Activated CD4-positive, alpha-beta memory T cell treated with anti-CD3 and anti-CD28 coated beads, Interleukin-2, amount 10 ng/mL, durations not matched to agents 7 days and 5 days (primary cell): ENCODE measurements at places on chromosomes 6 and 20. TPM values are rescaled to one million over a fixed set of nuclear protein-coding genes. Genes with fewer than 3 reads are reported as not detected.

Gene SRSF12
- total RNA-seq = not detected

Gene DNAH8
- 0.05 TPM for total RNA-seq

DNA sequence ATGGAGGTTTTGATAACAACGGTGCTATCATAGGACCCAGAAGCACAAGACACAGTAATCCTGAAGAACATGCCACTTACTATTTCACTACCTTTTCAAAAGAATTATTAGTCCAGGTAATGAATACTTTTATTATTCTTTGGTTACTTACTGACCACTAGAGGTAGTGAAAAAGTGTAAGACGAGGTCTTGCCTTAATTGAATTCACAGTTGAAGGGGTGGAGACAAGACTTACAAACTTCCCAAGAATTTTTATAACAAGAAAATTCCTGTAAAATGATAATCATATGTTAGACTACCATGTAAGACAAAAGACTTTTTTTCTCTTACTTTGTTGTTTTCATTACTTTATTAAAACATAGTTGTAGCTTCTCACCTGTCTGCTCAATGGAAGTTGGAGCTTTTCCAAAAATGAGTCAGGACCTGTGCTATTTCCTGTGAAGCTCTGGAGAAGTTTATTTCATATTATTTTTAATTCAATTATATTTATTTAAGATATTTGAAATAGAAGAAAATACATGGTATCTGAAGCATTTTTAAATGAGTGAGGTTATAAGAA, 52.4 kb downstream of the DOP1A start:
- H3K36me3 ChIP-seq = peaks cover 14% of the 10 kb centered on the region
- no peaks in the 10 kb centered on the region for H3K27me3 ChIP-seq
- H3K27ac ChIP-seq = no peak overlapping the region
- H3K4me1 ChIP-seq = no peaks in the 10 kb centered on the region
- H3K4me3 ChIP-seq = no peak overlapping the region

DNA sequence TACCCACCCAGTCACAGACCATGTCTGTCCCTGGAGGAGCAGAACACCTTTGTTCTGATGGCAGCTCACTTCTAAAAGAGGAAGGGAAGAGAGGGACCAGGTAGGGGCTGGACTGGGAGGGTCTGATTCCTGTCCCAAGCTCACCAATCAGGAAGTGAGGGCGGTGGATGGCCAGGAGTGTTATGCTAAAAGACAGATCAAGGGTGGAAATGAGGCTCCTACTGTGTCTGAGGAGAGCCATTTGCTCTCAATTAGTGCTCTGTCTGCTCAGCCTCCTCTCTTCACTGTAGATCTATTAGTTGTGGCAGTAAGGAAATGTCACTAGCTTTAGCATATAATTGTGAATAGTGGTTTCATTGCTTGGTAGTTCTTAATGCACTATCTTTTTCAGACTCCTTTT, 72.5 kb downstream of the ARMC2 start:
- no peak for DNase-seq
- H3K4me1 ChIP-seq = peaks cover 50% of the 10 kb centered on the region
- H3K27me3 ChIP-seq = peaks cover 68% of the 10 kb centered on the region
- H3K36me3 ChIP-seq = peaks cover 19% of the 10 kb centered on the region
- H3K4me3 ChIP-seq = no peak overlapping the region

DNA sequence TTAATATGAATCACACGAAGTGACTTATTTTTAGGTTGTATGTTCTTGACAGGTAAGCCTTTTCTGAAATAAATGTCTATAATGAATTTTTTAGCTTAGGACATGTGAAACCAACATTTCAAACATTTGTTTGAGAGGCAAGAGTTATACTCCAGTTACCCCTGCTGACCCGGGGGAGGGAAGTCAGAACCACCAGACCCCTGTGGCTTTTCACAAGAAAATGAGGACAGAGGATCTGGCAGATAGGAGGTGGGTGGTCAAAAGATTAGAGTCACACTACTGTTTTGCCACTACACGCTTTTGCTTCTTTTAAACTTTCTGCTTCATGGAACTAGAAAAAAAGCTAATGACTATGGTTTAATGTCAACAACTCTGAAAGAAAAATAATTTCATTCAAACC, 27.5 kb upstream of the ADGRF4 start:
- no peak overlapping the region for H3K27ac ChIP-seq
- no peak for DNase-seq
- peaks cover 17% of the 10 kb centered on the region for H3K27me3 ChIP-seq
- no peaks in the 10 kb centered on the region for H3K36me3 ChIP-seq
- H3K4me1 ChIP-seq = no peaks in the 10 kb centered on the region

- H3K4me3 ChIP-seq = peak overlapping the region; percentile 69
- no peak for DNase-seq
- no peak overlapping the region for H3K27ac ChIP-seq
- H3K4me1 ChIP-seq = peaks cover 19% of the 10 kb centered on the region
These were observed 7.2 kb upstream of the MDGA1 start for GRCh38 chr6:37704923-37705238.

DNA sequence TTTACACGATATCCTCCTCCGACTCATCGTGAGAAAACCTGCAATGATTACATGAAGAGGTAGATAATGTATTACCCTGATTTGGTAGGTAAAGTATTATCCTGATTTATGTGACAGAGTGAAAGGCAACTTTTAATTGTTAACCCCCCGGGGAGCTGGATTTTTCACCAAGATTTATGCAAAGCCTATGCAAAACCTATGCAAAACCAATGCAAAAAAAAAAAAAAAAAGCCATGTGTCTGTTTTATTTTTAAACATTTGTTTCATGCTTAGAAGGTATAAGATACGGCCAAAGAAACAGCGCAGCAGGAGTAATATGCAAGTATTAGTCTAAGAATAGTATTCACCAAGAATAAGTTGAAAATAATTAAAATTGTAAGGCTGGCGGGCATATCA, 109.9 kb downstream of the IPCEF1 start:
- DNase-seq = no peak
- peaks cover 3% of the 10 kb centered on the region for H3K27me3 ChIP-seq
- peak overlapping the region; percentile 84 for H3K4me3 ChIP-seq
- peak overlapping the region; percentile 82 for H3K27ac ChIP-seq

GRCh38 chr6:91926827-91927226, 1340.0 kb upstream of the MAP3K7 start:
- no peaks in the 10 kb centered on the region for H3K36me3 ChIP-seq
- no peaks in the 10 kb centered on the region for H3K4me1 ChIP-seq
- no peaks in the 10 kb centered on the region for H3K27me3 ChIP-seq
